ENCODE measurements at places on chromosomes 4 and X. TPM values are rescaled to one million over a fixed set of nuclear protein-coding genes. Genes with fewer than 3 reads are reported as not detected.
A peak's percentile ranks its signal among the peaks of the same experiment; 100 is the strongest.

DNA sequence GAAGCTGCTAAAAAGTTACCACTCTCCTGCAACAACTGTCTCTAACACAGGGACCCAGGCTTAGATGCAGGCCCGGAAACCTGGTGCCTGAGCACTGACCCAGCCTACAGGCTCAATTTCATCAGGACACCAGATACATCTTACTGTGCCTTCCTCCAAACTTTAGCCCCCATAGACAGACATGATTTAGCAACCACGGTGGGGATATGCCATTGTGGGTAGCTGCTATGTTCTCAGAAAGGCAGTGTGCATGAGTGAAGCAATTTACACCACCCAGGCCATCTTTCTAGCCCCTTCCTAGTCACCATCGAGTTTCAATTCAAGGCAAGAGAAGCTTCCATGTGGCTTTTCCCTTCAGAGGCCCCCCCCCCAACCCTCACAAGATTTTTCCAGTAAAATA lies 2.7 kb downstream of the HS3ST1 start:
- H3K36me3 ChIP-seq, result peaks cover 93% of the 10 kb centered on the region
- peaks cover under 1% of the 10 kb centered on the region for H3K4me1 ChIP-seq

Gene ARAF
- 79.2 TPM for total RNA-seq

DNA sequence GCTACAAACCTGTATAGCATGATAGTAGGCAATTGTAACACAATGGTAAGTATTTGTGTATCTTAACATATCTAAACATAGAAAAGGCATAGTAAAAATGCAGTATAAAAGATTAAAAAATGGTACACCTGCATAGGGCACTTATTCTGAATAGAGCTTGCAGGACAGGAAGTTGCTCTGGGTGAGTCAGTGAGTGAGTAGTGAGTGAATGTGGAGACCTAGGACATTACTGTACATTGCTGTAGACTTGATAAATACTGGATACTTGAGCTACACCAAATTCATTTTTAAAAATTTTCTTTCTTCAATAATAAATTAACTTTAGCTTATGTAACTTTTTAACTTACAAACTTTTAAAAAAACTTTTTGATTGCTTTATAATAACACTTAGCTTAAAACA lies 68.2 kb upstream of the MAML3 start:
- no peak overlapping the region for H3K4me3 ChIP-seq
- no peak for DNase-seq
- H3K27me3 ChIP-seq, result no peaks in the 10 kb centered on the region

Gene LUZP4
- not detected for total RNA-seq

Gene NPNT
- total RNA-seq, result 90.1 TPM

DNA sequence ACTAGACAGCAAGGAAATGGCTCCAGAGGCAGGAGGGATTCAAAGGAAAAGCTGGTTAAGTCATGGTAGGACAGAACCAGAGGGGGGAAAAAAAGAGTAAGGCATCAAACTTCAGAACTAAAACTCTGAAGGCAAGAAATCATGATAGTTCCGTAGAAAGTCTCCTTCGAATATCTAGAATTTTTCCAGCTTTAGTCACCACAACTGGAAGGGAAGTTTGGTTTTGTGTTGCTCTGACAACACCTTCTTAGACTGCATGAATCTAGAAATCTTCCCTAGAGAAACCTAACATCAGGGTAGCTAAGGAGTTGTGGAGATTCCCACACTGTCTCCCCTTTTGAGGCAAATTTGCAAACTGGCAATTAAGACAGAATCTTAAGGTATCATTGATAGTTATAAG lies 33.7 kb downstream of the AMMECR1 start:
- H3K4me3 ChIP-seq, result no peak overlapping the region
- no peaks in the 10 kb centered on the region for H3K36me3 ChIP-seq
- H3K27ac ChIP-seq, result peak overlapping the region; percentile 60

DNA sequence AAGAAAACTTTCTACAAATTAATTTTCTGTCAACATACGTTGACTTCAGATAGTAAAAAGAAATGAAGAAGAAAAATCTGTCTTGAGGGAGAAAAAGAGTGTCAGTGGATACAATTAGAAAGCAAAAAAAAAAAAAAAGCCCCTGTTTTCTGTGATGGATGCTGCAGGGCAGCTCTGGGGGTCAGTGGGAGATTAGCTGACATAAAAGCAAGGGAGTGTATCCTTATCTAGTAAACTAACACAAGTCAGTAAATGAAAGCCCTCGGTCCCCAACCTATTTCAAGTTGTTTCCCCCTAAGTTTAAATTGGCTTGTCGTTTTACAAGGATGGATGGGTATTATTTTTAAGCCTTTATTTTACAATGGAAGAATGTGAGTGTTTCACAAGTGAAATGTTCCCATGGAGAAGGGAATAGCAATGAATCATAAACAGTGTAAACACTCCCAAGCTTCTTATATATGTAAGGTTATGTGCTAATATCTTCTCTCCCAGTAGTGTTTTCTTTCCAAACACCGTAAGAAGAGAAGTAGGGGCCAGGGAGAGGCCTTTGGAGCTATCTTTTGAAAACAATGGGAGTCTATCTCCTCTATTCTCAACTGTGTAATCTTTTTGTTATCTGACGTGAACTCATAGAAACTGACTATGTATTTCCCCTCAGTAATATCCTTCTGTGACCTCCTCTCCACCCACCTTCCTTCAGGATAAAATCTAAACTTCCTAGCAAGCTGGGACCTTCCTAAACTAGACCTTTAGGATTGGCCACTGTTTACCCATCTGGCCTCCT lies 347.7 kb downstream of the FBXO8 start:
- H3K4me3 ChIP-seq, result no peak overlapping the region
- H3K36me3 ChIP-seq, result no peaks in the 10 kb centered on the region
- DNase-seq, result no peak

DNA sequence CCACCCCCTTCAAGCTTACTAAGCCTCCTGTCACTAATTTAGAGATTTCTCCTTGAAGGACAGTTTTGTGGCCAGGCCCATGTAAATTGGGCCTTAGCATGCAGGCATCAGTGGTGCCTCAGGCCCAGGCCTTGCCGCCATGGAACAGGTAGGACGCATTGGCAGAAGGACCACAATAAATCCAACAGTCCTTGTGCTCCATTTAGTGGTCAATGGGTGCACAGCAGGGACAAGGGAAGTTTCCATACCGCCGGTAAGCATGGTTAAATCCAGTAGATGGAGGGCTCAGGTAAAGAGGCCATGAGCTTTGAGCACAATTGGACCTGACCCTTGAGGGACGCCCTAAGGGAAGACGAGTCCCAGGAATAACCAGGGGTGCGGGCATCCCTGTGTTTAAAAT lies 97.3 kb downstream of the UGT2B28 start:
- no peaks in the 10 kb centered on the region for H3K27me3 ChIP-seq
- no peaks in the 10 kb centered on the region for H3K36me3 ChIP-seq
- no peak overlapping the region for H3K27ac ChIP-seq
- H3K4me1 ChIP-seq, result no peaks in the 10 kb centered on the region
- no peak for DNase-seq

GRCh38 chrX:77060572-77060971 lies 386.6 kb upstream of the FGF16 start:
- H3K4me1 ChIP-seq, result no peaks in the 10 kb centered on the region
- no peaks in the 10 kb centered on the region for H3K36me3 ChIP-seq
- no peak for DNase-seq
- H3K27ac ChIP-seq, result no peak overlapping the region
- H3K4me3 ChIP-seq, result no peak overlapping the region
- H3K27me3 ChIP-seq, result no peaks in the 10 kb centered on the region

DNA sequence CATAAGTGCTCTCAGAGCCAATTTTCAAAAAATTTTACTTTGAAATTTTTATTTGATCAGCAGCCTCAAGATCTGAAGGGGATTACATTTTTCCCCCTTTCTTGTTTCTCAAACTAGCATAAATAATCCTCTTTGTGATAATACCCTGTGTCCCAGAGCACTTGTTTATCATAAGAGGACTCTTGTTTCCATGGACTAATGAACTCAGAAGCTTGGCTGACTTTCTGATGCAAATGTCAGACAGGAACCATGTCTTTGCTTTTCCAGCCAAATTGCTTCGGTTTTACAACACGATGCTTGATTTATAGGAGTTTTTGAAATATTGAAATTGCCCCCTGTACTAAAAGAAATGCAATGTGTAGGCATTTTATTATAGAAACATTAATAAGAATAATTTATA lies 859.3 kb upstream of the LCORL start:
- H3K4me1 ChIP-seq, result peaks cover 9% of the 10 kb centered on the region
- H3K4me3 ChIP-seq, result no peak overlapping the region
- no peaks in the 10 kb centered on the region for H3K36me3 ChIP-seq
- H3K27ac ChIP-seq, result no peak overlapping the region
- H3K27me3 ChIP-seq, result no peaks in the 10 kb centered on the region

DNA sequence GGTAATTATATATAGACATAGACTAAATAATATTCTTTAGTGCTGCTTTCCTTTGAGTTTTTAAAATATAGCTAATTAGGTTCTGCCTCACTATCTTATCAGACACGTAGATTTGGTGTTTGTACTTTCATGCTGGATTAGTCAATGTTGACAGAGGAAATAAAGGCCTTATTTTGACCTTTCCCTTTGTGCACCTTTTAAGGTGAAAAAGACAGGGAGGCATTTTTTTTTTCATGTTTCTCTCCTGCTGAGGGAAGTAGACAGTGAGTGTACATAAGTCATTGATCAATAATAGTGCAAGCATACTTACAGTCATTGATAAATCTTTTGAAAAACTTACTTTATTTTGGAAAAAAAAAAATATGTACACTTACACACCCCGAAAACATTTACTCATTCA lies 467.8 kb downstream of the GRXCR1 start:
- H3K36me3 ChIP-seq, result no peaks in the 10 kb centered on the region
- no peaks in the 10 kb centered on the region for H3K4me1 ChIP-seq
- no peak overlapping the region for H3K27ac ChIP-seq
- no peak for DNase-seq
- H3K27me3 ChIP-seq, result no peaks in the 10 kb centered on the region

- H3K27ac ChIP-seq, result no peak overlapping the region
- peaks cover 32% of the 10 kb centered on the region for H3K4me1 ChIP-seq
- no peaks in the 10 kb centered on the region for H3K27me3 ChIP-seq
- peaks cover 13% of the 10 kb centered on the region for H3K36me3 ChIP-seq
Measured at GRCh38 chr4:76607846-76608245, 172.8 kb downstream of the SHROOM3 start.
